ENCODE measurements at places on chromosomes 16 and 17.
A peak's percentile ranks its signal among the peaks of the same experiment; 100 is the strongest.

- DNase-seq: no peak
These were observed 422.9 kb downstream of the TMEM114 start for GRCh38 chr16:8167436-8167835.

- DNase-seq: no peak
These were observed 32.1 kb downstream of the CDRT15 start for GRCh38 chr17:14204546-14204945.

DNA sequence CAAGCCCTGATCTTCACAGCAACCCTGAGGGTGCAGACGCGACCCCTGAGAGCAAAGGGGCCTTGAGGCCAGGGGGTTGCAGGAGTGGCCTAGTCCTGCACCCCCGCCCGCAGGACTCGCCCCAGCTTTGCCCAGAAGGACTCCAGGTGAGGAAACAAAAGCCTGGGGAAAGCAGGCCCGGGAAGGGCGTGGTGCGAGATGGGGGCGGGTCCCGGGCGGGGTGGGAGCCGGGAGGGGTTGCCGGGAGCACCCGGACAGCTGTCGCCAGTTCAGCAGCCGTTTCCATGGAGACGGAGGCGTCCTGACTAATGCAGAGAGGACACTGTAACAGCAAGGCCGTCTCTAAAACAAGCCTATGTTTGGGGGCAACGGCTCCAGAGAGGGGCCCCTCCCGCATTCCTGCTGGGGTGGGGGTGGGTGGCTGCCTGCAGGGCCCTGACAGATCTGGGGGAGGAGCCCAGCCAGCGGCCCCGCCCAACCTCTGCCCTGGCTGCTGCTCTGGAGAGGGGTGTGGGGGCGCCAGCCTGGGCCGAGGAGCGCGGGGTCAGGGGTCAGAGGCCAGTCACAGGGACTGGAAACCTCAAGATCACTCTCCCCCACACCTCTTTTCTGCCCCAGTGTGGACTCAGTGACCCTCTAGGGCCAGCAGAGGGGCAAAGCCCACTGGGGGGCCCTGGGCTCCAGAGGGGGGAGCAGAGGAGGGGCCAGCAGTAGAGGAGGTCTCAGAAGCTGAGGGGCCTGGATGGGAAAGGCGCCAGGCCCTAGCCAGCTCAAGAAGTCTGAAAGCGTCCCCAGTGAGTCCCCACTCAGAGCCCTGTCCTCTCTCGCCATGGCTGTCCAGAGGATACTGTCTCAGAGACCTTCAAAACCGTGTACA, 3.1 kb upstream of the TPPP3 start:
- DNase-seq: peak; percentile 91

DNA sequence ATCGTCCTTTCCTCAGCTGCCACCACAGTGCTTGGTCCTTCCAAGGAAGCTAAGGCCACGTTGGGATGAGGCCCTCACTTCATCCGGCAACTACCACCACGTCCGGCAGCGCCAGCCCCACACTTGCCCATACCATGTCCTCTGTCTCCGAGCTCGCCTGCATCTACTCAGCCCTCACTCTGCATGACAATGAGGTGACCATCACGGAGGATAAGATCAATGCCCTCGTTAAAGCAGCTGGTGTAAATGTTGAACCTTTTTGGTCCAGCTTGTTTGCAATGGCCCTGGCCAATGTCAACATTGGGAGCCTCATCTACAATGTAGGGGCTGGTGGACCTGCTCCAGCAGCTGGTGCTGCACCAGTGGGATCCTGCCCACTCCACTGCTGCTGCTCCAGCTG, 44.9 kb downstream of the TTC19 start:
- no peak for DNase-seq

- no peak for DNase-seq
These were observed 1.9 kb downstream of the MEAK7 start for GRCh38 chr16:84502581-84502980.

GRCh38 chr16:80899809-80900592, 95.6 kb upstream of the CDYL2 start:
- no peak for DNase-seq

DNA sequence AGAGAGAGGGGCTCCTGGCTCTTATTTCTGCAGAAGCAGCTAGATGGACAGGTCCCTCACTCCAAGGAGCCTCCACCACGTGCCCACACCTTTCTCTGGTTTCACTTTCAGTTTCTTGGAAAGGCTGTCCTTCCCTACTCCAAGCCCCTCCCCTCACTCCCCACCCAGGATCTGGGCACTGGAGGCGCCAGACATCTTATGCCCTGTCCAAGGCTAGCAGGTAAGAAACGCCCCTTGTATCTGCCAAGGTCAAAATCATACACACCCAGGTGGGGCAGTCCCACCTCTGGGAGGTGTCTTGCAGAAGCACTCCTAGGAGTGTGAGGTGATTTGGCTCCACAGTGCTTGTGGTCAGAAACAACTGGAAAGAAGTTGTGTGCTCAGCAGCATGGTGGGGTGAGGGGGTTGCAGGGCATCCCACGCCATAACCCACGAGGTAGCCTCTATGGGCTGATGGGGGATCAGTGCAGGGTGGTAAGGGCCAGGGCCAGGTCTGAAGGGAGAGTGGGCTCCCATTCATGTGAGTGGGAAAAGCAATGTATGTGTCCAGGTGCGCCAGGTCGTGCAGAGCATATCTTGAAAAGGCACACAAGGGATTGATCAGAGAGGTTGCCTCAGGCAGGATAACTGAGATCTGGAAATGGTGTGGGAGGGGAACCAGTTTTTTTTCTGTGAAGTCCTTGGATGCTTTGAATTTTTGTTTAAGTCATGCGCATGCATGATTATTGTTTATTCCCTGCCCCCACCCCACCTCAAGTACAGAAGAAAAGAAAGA, 31.8 kb upstream of the PRM1 start:
- no peak for DNase-seq

DNA sequence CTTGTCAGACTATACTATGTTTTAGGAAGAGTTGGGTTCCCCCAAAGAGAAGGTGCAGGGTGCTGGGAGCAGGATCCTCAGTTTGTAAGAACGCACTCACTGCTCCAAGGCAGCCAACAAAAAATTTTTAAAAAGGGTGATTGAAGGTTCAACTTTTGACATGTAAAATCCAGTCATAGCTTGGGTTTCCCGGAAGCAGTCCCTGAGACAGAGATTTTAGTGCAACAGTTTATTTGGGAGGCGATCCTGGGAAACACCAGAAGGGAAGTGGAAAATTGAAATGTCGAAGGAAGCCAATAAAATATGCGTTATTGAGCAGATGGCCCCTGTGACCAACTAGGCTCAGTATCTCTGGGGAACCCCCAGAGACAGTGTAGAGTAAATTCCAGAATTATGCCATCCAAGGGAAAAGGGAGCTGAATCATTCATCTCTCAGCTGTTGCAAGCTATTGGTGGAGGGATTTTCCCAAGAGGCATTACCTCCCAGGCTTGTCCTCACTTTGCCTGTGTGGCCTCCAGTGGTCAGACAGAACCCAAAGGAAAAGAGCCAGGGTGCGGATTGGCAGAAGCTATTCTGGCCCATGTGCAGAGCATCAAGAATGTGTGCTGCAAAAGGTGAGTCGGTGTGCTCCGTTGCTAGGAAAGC, 72.9 kb downstream of the HS3ST3B1 start:
- DNase-seq: no peak

DNA sequence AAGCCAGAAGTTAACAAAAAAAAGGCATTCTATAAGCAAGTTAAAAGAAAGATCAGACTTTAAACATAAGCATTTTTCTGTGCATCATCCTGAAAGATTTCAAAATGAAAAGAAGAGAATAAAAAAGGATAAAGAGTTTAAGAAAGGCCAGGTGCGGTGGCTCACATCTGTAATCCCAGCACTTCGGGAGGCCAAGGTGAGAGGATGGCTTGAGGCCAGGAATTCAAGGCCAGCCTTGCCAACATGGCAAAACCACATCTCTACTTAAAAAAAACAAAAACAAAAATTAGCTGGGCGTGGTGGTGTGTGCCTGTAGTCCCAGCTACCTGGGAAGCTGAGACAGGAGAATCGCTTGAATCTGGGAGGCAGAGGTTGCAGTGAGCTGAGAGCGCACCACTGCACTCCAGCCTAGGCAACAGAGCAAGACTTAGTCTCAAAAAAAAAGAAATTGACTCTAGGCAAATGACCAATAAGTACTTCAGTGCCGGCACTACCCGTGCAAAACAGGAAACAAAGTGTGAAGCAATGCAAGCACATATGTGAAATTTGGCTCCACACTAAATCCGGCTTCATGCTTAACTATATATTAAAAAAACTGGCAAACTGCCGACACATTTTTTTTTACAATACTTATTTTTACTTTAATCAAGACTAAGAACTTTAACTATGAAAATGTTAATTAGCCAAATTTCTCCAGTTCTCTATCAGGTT, 83.2 kb upstream of the C17orf78 start:
- DNase-seq: no peak

- DNase-seq: no peak
These were observed 756 bp upstream of the USP7 start for GRCh38 chr16:8964462-8964861.

DNA sequence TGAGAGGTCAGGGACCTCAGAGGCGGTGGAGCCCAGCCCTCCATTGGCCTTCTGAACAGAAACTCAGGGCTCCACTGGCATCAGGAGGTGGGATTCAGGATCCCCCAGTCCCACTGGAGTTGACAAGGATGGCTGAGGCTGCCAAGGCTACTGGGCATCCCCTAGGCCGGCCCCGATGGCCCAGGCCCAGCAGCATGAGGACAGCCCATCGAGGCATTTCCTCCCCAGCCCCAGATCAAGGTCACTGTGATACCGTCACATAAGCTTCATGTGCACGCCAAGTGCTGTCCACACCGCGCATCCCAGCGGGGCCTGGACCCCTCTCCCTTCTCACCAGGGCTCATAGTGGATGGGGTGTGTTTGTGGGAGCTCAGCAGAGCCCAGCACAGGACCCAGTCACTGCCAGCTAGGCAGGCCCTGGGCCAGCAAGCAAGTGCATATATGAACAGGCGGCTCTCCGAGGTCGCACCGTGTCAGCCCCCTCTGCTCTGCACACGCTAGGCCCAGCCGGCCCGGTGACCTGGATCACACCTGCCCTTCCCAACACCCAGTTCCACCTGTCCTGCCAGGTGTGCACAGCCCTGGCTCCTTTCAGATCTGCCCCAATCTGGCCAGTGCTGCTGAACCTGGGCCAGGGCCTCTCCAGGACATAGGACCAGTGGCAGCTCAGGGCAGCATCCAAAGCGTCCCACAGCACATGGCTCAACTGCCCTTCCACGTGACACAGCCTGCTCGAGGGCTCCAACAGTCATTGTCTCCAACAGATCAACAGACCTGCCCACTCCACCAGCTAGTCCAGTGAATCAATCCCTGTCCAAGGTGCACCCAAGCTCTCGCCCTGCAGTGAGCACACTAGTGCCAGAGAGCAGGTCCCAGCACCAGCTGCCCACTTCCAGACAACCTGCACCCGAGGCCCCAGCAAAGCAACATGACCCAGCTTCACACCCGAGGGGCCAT, 32.8 kb upstream of the RASD1 start:
- no peak for DNase-seq

GRCh38 chr16:85332175-85332574, 219.9 kb upstream of the CIBAR2 start:
- no peak for DNase-seq

- DNase-seq: no peak
These were observed 39.1 kb downstream of the SPOP start for GRCh38 chr17:49638818-49639217.

GRCh38 chr16:20846551-20846950, 40.2 kb downstream of the REXO5 start:
- no peak for DNase-seq

DNA sequence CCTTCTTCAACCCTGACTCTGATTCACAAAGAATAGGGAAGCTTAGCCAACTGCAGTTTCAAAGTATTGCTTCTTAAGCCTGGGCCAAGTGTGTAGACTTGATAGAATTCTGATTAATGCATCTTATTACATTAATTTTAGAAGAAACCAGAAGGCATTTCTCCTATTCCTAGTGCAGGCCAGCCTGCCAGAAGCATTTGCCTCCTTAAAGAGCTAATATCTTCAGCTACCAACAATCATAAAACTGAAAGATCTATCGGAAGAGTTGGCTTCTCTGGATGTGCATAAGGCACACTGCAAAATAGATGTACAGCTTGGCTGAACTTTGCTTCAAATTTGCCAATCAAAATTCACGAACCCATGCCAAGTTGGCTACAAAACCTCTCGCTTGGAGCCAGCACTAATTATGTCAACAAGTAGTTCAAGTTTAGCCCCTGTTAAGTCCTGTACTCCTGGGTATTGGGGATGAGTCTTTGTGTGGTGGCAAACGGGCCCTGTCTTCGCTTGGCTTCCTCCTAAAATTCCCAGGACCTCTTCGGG, 717.8 kb downstream of the WWOX start:
- no peak for DNase-seq

DNA sequence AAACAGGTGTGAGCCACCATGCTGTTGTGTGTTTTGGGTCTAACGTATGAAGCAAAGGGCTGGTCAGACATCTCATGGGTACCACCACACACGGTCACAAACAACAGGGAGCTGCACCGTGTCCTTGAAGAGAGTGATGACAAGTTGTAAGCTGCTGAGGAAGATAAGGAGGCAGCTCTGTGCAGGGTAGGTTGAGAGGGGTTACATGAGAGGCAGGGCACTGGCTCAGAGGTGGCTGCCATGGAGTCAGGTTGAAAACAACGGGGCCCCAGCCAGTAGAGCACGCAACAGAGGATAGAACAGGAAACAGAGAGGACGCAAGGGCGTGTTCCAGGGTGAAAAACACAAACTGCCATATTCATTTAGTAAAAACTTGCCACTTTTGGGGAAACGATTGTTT, 52.2 kb downstream of the TRARG1 start:
- DNase-seq: no peak

DNA sequence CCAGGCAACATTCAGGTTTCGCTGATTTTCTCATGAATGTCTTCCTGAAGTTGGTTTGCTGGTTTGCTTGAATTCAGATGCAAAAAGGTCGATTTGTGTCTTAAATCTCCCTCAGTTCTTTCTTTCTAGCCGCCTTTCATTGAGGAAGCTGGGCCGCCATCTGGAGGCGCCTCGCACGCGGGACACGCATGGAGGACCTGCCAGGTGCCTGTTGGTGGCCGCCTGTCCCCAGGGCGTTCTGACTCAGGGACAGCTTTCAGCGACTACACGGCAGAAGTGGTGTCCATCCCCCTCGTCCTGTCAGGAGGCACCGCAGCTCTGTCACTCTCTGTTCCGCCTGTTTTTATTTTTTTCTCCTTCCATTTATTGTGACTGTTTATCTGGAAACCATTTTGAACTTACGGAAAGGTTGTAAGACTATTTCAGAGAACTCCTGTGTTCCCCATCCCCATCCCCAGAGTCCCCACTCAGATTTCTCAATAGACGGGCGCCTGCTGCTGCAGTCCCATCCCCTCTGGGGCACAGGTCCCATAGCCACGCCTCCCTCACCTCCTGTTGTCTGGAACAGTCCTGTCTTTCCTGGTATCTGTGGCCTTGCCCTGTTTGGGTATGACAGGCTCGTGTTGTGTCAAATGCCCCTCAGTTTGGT, 33.2 kb downstream of the COX4I1 start:
- DNase-seq: no peak

Measured in neuronal stem cell (in vitro differentiated cells).